Stimulated activated CD4-positive, alpha-beta T cell treated with anti-CD3 and anti-CD28 coated beads, TNF-alpha, amount 100 ng/mL, for 24 hours (primary cell): ENCODE measurements at places on chromosomes 6 and 20.
A peak's percentile ranks its signal among the peaks of the same experiment; 100 is the strongest.

GRCh38 chr6:20814494-20814893, 280.2 kb downstream of the CDKAL1 start:
- DNase-seq: no peak

- DNase-seq: no peak
These were observed 1310.5 kb upstream of the CITED2 start for GRCh38 chr6:140684776-140685550.

GRCh38 chr6:71289039-71289801, 609 bp downstream of the OGFRL1 start:
- no peak for DNase-seq

DNA sequence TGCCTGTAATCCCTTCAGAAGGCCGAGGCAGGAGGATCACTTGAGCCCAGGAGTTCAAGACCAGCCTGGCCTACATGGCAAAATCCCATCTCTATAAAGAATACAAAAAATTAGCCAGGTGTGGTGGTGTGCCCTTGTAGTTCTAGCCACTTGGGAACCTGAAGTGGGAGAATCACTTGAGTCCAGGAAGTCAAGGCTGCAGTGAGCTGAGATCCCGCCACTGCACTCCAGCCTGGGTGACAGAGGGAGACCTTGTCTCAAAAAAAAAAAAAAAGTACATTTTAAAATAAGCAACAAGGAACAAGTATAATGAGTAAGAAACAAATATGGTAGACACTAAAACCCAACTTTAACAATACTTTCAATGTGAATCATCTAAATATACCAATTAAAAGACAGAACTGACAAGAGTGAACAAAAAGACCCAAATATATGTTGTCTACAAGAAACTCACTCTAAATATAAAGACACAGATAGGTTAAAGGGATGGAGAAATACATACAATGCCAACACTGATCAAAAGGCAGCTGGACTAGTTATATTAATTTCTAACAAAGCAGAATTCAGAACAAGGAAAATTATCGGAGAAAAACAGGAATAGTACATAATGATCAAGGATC, 37.7 kb downstream of the RANBP9 start:
- no peak for DNase-seq

DNA sequence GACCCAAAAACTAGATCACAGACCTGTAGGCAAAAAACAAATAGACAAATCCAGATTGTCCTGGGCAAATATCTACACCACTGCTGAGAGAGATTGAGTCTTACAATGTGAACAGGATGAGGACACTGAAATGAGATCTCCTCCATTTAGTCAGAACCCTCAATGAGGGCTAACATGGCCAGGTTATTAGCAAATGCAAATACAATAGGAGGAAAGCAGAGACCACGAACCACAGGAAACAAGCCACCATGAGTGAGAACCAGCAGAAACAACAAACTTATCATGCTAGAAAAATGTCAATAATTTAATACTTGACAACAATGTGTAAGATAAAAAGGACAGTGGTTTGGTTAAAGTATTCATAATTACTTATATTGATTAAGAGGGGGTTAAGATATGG, 162.8 kb downstream of the SYNE1 start:
- no peak for DNase-seq

- DNase-seq: no peak
These were observed 18.3 kb upstream of the FAM162B start for GRCh38 chr6:116783852-116784251.

GRCh38 chr20:25277941-25278521, 30.1 kb downstream of the PYGB start:
- DNase-seq: no peak

DNA sequence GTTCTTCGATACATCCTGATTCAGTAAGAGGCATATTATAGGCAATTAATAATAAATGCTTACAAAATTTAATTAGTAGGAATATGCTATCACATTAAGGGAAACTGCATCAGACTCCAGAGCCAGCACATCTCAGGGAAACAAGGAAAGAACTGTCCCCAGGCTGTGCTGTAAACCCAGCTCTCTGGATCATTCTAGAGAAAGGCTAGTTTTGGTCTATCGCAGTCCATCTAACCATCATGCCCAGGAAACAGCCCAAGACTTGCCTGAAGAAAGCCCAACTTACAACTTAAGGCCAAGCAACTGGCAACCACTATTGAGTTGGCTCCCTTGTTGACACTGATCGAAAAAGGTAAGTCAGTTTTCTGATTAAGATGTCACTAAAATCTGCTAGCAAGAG, 11.3 kb downstream of the MAP3K5 start:
- no peak for DNase-seq

DNA sequence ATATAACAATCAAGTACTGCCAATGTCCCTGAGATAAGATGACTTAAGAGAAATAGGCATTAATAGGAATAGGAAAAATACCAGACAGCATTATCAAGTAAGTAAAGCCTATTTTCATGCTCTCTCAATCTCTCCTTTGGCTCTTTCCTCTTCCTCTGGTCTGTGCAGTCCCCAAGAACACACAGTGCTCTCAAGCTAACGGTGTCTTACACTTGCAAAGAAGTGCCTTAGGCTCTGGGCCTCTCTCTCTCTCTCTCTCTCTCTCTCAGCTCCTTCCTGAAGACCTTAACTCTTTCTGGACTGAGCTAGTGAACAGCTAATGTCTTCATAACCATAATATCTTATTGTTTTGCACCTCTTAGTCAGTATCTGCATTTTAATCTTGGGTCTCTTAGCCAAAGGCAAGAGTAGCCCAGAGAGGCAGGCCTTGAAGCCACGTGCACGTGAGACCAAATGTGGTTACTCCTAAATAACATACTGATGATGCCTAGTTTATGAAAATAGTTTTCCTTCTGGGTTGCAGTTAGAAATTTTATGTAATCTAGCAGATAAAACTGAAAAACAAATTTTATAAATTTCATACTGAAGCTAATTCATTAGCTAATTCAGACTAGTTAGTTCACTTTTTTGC, 70.8 kb downstream of the TPD52L1 start:
- DNase-seq: no peak

DNA sequence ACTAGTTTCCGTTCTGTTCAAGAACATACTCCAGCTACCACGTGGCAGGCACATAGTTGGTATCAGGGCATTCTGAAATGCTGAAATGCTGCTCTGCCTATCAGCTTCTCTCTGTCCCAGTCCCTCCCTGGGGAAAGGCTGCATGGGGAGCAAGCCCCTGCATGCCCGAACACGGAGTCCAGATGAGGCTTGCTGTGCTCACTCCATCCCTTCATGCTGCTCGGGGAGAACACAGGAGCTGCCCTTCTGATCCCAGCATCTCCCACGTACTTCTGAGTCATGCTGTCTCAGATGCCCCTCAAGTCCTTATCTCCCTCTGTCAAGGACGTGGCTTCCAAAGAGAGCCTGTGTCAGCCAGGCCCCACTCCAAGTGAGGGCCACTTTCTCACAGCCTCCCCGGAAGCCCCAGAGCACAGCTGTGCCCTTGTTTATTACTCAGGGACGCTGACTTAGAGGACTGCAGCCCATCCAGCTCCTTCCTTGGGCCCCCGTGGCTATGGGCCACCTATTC, 29.4 kb downstream of the THBS2 start:
- no peak for DNase-seq

DNA sequence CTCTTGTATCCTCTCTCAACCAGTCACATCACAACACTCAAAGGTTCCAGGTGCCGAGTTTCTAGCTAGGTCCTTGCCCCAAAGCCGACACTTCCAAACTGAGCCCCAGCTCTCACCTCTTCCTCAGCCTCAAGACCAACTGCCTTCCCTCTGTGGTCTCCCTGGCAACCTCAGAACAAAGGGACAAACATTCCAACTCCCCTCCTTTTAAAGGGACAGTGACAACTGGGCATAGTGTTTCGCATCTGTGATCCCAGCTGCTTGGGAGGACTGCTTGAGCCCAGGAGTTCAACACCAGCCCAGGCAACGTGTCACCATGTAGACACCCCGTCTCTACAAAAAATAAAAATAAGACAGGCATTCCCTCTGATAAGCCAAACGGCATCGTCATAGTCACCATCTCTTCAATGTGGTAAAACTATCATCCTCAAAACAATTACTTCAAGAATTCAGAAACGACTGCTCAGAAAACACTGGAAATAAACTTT, 11.3 kb downstream of the DIDO1 start:
- DNase-seq: no peak

DNA sequence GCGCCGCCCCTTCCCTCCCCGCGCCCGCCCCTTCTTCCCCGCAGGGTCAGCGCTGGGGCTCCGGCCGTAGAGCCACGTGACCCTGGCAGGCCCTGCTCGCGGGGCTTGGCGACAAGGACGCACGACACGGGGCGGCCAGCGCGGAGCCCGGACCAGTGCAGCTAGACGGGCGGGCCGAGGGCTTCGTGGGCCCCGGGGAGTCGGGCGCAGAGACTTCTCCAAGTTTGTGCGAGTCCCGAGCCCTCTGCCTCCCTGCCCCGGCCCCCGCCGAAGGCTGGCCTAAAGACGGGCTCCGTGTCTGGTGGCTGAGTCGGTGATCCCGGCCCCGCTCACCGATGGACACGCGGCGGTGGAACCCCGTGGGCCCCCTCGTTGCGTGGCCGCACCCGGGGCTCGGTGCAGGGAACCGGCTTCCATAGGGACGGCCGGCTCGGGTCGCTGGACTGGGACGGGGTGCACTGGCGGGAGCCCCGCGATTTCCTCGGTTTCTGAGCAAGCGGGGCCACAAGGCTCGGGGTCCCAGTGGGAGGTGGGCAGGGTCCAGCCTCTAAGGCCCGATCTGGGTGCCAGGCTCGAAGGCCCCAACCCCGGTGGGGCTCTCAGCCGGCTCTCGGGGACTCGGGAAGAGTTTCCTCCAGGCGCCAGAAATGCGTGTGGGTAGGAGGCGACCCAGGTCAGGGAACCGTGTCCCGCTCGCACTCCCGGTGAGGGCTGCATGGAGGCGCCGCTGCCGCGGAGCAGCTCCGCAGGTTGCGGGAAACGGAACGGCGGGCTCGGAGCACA, 452 bp upstream of the GATA5 start:
- DNase-seq: no peak

GRCh38 chr6:163919652-163920051, 505.1 kb downstream of the QKI start:
- no peak for DNase-seq

DNA sequence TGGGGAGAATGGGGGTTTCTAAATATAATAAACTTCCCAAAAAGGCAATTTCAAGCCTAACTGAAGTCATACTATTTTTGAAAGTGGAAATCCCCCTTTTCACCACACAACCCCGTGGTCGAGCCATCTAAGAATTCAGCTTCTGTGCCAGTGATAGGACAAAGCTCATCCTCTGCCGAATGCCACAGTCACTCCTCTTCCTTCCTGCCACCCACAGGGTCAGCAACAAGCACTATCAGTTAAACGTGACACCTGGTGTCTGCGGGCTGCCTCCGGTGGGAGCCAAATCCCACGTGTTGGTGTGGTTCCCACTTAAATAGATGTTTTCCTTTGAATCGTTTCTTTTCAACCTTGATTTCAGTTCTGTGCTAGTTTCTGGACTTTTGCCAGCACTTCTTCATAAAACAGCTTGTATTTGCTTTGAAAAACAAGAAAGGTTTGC, 60.7 kb downstream of the TNFAIP3 start:
- peak; percentile 58 for DNase-seq

- no peak for DNase-seq
These were observed 70.8 kb downstream of the PPP1R3G start for GRCh38 chr6:5155906-5156305.

- no peak for DNase-seq
These were observed 118.1 kb downstream of the QKI start for GRCh38 chr6:163532526-163533078.

GRCh38 chr6:150640556-150641209, 41.0 kb downstream of the PLEKHG1 start:
- DNase-seq: no peak

GRCh38 chr6:45718871-45719270, 296.8 kb downstream of the CLIC5 start:
- DNase-seq: no peak

DNA sequence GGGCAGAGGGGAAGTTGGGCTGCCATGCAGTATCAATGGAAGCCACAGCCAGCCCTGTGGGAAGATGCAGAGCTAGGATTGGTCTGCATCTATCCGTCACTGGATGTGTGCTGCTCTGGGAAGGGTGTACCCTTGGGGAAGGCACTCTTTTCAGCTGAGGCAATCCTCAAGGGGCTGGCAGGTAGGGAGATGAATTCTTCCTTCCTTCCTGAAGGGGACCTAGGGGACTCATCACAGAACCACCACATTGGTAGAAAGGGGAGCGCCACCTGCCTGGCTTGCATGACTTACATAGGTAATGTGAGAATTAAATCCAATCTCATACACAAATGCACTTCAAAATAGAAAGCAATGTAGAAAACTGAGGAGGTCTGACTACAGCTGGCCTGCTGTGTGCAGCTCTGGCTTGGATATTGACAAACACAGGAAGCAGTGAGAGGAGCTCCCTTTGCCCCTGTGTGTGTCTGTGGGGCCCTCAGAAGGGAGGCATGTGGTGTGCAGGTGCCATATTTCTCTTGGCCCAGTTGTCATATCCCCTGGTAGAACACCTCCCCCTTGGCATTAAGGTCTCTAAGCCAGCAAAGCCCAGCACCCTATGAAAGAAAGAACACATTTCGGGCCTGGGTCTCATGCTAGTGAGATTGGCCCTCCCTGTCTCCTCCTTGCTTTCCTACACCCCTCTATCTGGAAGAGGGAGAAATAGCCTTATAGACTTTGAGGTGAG, 260.3 kb upstream of the MOCS1 start:
- DNase-seq: no peak

GRCh38 chr6:107564589-107564951, 74.7 kb downstream of the SOBP start:
- no peak for DNase-seq

- no peak for DNase-seq
These were observed 10.6 kb downstream of the CTCFL start for GRCh38 chr20:57514273-57514751.

DNA sequence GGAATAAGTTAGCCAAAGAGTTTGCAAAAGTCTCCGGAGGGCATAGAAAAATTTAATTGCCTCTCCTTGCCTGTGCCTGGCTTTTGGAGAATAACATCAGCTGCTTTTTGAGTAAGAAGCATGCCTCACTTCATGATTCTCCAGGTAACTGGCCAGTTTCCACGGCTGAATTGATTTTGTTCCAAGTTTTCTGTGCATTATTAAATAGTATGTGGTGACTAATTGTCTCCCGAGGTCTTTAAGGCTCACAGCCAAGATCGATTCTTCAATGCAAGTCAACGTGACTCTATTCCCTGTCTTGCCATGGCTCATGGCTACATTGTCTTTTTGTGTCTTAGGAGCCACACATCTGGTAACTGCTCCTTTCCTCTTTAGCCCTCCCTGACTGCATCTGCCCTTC, 54.2 kb downstream of the CNR1 start:
- DNase-seq: no peak
